ENCODE measurements at places on chromosomes 16 and 17.

DNA sequence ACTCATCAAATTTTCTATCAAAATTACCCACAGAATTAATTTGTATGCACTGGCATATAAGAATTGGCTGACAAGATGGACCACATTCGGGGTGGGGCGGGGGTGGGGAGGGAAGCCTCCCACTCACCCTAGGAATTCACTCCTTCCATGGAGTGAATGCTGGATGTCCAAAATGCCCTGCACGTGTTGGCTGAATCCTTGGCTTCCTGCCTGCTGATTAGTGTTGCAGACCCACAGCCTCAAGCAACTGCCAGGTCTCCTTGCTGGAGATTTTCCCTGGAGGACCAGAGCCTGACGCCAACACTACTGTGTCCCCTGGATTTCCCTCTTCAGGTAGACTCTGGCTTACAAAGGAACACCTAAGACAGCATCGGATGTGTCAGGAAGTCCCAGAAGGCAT is 575.7 kb upstream of the CDH11 start:
- no peak for DNase-seq

- peak; percentile 20 for DNase-seq
Measured at GRCh38 chr16:11374255-11374654, 29.0 kb downstream of the RMI2 start.

GRCh38 chr16:9378876-9379275 is 287.4 kb downstream of the HAPSTR1 start:
- DNase-seq = no peak

DNA sequence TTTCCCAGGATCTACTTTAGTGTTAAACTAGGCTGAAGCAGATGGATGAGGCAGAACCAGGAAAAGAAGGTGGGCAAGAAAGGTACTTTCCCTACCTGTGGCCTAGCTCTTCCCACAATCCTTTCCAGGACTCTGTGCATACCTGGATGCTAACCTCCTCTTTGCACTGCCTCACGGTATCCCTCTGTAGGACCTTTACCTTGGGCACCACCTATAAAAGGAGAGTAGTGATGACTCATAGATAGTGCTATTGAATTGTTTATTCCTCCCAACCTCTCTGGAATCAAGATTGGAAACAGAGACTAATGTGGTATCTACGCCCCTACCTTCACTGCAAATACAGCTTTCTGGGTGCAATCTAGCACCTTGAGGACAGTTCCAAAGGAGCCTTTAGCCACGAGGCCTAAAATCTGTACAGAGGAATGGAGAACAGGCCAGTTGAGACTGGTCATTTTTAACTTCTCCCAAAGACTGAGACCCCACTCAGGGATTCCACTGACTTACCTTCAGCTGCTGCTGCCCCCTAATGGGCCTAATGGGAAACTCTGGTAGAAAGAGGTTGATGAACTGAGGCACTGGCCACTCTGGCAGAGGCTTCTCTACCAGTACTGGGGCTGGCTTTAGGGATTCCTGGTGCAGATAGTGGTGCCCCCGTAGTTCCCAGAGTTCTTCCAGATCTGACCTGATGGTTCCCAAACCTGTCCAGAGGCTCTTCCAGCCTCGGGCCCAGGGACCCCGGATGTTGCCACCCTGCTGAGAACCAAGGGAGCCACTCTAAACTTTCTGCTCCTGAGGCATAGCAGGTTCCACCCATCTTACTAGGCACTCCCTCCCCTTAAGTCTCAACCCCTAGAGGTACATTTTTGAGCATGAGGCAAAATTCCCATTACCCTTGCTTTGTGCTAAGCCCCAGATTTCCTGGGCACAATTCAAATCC is 781 bp downstream of the RSKR start:
- DNase-seq = peak; percentile 20

DNA sequence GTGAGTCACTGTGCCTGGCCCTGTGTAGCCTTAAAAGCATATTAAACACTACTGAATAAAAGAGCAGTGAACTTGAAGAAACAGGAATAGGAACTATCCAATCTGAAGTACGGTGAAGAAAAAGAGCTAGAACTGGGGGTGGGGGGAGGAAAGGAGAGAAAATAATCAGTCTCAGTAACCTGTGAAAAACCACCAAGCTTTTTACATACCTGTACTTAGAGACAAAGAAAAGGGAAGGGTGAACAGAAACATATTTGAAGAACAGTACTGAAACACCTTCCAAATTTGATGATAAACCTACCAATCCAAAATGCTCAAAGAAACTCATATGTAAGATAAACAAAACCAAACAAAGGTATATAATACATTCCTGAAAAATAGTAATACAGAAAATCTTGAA is 77.5 kb downstream of the USP32 start:
- DNase-seq = no peak

DNA sequence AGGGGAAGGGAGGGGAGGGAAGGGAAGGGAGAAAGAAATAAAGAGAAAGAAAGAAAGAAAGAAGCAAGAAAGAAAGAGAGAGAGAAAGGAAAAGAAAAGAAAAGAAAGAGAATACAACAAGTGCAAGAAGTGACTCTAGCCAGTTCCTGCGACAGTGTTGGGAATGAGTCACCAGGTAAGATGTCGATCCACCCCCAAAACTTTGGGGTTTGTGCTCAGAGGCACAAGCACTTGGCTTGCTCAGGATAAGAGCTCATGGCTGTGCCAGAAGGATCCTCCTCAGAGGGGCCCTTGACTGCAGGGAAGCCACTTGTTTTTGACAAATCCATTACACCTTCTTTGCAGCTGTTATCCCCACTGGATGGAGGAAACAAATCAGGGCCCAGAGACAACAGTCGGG is 137.7 kb downstream of the TMEM132E start:
- DNase-seq = no peak

- no peak for DNase-seq
Measured at GRCh38 chr17:17587614-17588337, 3.7 kb downstream of the PEMT start.

- DNase-seq = no peak
Measured at GRCh38 chr17:82845163-82845807, 5.5 kb upstream of the ZNF750 start.

DNA sequence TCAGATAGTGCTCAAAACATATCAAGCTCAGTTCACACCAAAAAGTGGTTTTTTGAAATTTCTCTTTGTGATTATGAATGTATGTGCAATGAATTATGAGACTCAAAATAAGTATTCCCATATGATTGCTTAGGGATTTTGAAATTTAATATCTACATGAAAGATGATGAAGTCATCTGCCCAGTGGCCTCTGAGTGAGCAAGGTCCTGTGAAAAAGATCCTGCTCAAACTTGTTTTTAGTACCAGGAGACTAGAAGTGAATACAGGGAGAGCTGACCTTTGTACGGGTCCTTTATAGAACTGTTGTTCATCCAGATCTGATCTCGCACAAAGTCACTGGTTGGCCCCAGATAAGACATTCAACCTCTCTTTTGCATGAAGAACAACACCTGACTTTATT is 151.9 kb upstream of the MAF start:
- no peak for DNase-seq

DNA sequence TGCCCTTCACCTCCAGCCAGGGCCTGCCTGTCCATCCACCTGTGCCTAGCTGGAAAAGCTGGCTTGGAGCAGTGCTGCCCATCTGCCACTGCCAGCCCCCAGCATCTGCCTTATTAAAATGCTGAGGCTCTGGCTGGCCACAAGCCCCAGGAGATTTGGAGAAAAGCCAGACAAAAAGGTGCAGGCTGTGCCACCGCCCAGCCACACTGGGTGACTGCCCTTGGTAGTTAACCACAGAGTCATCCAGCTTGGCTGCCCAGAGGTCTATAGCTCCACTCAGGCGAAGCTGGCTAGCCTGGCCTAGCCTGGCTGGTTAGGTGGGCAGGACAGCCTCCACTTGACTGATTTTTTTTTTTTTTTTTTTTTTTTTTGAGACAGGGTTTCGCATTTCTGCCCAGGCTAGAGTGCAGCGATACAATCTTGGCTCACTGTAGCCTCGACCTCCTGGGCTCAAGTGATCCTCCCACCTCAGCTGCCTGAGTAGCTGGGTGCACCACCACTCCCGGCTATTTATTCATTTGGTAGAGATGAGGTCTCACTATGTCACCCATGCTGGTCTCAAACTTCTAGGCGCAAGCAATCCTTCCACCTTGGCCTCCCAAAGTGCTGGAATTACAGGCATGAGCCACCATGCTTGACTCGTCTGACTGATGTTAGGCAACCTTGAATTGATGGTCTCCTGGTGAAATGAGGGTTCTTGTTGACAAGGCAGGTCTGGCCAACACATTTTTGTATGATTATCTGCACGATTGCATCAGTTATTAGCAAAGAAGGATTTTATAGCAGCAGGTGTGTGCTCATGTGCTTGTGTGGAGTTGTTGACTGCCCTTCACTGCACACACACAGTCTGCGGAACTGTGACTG is 103.8 kb downstream of the RAB11FIP4 start:
- DNase-seq = peak; percentile 43

DNA sequence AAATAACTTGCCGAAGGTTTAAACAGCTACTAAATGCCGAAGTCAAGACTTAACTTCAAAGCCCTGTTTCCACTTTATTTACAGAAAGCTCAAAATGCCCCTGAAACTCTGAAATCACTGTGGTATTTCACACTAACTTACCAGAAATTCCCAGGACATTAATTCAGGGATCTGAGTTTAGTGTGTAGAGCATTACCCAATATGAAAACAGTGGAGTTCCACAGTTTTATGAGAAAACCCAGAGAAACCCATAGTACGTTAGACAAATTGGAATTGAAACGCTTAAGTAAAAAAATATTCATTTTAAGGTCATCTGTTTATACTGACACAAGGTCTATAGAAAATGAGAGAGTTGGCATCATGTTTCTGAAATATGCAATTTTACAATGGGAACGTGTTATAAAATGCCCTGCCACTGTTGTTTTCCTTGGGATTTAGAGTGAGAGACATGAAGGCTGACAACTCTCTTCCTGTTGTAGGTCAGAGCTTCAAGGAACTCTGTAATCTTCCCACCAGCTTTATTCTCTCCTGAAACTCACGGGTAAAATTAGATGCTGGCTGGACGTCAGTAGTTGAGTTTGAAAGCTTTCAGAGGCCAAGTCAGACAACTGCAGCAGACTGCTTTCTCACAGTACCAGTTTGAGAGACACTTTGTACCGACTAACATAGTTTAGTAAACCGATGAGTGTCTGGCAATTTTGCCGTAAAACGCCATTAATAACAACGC is 139.4 kb upstream of the TBX2 start:
- DNase-seq = no peak

- no peak for DNase-seq
Measured at GRCh38 chr16:67855789-67856188, 8.3 kb upstream of the CENPT start.

- no peak for DNase-seq
Measured at GRCh38 chr16:69112285-69113129, 7.1 kb downstream of the HAS3 start.

DNA sequence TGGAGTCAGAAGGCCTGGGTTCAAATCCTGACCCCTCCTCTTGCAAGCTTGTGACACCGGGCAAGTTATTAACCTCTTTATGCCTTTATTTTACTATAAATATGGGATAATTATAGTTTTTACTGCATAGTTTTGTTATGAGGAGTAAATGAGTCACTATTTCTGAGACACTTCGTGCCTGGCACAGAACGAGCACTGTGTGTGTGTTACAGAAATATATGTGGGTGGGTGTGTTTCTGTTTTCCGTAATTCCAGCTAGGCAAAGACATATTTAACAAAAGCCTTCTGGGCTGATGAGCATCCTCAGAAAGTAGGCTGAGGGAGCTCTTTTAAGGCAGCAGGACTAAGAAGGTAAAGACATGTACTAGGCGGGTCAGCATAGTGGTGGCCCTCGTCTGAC is 417.9 kb downstream of the MAF start:
- DNase-seq = no peak

DNA sequence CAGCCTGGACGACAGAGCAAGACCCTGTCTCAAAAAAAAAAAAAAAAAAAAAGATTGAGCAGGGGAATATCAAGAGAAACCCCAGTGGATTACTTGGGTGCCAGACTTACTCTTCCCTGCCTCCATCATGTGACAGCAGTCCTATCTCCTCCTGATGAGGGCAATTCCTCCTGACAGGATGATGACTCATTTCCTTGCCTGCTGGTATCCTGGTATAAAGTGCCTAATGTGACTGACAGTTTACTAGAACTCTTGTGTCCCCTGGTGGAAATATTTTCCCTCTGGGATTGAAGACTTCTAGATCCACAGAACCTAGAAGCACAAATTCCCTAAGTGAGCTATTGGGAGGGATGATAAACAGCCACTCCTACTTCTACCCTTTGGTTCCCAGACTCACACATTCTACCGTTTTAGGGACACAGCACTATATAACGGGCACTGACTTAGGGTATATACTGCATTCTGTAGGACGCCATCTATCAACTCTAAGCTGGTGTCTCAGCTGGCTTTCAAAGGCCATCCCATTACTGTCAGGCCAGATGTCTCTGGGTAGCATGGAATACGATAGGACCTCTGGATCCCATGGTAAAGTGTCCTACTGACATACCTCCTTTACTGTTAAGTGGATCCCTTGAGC is 114.6 kb upstream of the MED13 start:
- DNase-seq = no peak

- DNase-seq = no peak
Measured at GRCh38 chr17:81435652-81436293, 40.5 kb downstream of the BAHCC1 start.

- no peak for DNase-seq
Measured at GRCh38 chr16:303760-304505, 21.0 kb downstream of the PDIA2 start.

DNA sequence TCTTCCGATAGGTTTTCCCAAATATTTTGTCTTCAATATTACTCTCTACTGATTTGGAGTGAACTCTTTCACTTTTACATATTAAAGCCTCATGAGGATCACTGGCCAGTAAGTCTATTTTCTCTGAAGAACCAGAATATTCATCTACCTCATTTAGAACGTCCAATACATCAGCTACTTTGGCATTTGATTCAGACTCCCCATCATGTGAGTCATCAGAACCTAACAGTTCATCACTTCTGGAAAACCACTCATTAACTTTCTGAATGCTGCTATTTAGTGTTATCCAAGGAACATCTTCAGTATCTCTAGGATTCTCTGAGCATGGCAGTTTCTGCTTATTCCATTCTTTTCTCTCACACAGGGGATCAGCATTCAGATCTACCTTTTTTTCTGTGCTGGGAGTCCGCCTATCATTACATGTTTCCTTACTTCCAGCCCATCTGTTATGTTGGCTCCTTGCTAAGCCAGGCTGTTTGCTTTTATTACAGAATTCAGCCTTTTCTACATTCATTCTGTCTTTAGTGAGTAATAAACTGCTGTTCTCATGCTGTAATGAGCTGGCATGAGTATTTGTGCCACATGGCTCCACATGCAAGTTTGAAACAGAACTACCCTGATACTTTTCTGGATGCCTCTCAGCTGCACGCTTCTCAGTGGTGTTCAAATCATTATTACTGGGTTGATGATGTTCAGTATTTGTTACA is 30.9 kb downstream of the BRCA1 start:
- DNase-seq = no peak

- no peak for DNase-seq
Measured at GRCh38 chr16:73384506-73385089, 336.7 kb upstream of the ZFHX3 start.

- DNase-seq = no peak
Measured at GRCh38 chr17:13420878-13421277, 180.9 kb downstream of the HS3ST3A1 start.

- DNase-seq = no peak
Measured at GRCh38 chr16:30677931-30678585, 19.8 kb downstream of the FBRS start.

All from NCI-H1092 treated with DMSO at 0.1 percent for 48 hours (cell line).